ENCODE measurements at places on chromosomes 3 and 15.
A peak's percentile ranks its signal among the peaks of the same experiment; 100 is the strongest.

GRCh38 chr3:134567605-134568004, 81.7 kb downstream of the CEP63 start:
- DNase-seq = no peak

DNA sequence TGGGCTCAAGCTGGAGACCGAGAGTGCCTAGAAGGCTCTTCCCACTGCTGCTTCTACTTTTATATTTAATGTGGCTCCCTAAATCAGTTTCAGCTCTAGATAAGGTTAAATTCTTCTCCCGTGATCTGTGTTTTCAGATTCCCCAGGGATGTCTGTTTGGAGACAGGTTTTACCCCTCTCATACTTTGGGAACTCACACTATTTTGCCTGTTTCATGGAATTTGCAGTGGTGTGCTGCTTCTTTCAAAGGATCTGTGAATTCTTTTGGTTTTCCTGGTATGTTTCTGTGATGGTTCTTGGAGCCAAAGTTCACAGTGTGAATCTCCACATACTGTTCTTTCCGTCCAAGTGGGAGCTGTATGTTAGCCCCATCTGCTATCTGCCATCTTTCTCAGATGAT, 238.3 kb upstream of the SLITRK3 start:
- DNase-seq = no peak

- no peak for DNase-seq
Measured at GRCh38 chr15:101355678-101356464, 60.8 kb upstream of the SNRPA1 start.

- no peak for DNase-seq
Measured at GRCh38 chr3:38046027-38046426, 7.0 kb downstream of the DLEC1 start.

DNA sequence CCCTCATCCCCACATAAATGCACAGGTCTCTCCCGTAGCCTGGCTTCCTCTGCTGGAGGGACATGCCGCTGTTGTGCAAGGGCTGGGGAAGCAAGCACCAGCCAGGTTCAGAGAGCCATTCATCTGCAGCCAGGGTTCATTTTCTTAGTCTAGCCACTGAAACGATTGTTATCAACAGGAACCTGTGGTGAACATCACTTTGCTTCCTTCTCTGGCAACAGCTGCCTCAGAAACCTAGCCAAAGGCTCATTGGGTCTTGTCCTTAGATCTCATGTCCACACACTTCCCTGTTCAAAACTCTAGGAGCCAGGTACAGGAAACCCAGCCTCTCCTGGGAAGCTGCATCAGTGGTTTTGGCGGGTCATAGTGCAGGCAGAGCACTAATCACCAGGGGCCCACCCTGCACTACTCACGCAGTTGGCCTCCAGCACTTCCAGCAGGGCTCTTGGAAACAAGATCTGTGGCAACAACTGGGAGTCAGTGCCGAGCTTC, 47.0 kb downstream of the OXNAD1 start:
- DNase-seq = peak; percentile 31

DNA sequence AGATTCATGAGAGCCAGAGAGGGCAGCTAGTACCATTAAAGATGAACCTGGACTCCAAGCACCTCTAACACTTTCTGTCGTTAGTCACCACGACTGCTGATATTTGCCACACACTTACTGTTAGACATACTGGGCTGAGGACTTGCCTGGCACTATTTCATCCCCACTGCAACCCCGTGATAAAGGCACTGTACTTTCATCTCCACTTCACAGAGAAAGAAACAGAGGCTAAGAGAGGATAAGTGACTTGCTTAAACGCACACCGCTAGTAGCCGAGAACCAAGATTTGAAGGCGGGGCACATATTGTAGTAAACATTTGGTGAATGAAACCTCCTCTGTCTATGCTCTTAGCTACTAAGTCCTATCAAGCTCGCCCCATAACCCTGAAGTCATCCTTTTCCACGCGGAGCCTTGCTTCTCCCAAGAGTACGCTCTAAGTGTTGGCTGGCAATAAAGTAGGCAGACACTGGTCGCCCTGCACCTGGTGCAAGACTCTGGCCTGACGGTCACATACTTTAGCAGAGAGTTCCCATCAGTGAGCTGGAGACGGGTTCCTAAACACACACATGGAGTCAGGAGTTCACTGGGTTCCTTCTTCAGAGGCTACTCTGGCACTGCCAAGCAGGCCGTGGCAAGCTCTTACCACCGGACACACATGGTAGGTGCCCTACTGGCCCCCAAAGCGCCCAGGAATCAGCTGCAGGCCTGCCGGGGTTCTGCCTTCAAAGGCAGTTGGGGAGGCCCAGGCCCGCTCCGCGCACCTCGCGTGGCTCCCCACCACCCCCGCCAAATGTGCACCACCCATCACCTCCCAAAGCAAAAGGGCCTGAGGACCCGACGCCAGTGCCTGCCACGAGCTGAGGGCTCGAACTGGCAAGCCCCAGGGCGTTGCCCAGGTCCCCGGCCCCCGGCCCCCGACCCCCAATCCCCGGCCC, 951 bp downstream of the POMGNT2 start:
- DNase-seq = no peak

DNA sequence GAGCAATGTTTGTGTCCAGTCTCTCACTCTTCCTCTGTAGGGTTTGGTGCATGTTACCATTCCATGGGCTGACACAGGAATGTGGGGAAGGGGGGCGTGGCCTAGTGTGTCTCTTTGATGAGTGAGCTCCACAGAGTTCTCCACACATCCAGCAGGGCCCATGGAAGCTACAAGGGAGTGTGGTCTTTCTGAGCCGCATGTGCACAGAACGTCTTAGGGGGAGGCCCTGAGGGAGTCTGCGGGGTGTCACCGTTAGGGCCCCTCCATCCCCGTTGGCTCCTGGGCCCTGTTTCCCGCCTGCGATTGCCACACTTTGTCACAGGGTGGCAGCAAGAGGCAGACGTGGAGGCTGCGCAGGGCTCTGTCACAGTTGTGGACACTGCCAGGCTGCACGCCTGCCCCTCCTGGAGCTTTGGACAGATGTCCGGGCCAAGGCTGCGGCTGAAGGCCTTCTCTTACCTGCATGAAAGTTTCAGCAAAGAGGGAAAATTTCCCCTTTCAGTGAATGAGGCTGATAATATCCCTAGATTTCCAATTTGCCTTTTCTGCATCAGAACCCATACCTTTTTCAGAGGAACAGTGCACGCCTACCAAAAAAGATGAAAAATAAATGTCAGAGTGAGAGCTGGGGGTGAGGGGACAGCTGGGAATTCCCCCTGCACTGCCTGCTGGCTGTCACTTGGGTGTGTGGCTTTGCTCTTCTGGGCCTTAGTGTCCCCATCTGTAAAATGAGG, 24.3 kb downstream of the CACNA2D3 start:
- DNase-seq = no peak

GRCh38 chr3:141939759-141940158, 63.3 kb downstream of the ATP1B3 start:
- no peak for DNase-seq

- DNase-seq = no peak
Measured at GRCh38 chr3:108296239-108296638, at the start of gene HHLA2. Gene HHLA2 (plus strand): TSS chr3:108296548. CDS start chr3:108351814, 55,266 bp downstream.

DNA sequence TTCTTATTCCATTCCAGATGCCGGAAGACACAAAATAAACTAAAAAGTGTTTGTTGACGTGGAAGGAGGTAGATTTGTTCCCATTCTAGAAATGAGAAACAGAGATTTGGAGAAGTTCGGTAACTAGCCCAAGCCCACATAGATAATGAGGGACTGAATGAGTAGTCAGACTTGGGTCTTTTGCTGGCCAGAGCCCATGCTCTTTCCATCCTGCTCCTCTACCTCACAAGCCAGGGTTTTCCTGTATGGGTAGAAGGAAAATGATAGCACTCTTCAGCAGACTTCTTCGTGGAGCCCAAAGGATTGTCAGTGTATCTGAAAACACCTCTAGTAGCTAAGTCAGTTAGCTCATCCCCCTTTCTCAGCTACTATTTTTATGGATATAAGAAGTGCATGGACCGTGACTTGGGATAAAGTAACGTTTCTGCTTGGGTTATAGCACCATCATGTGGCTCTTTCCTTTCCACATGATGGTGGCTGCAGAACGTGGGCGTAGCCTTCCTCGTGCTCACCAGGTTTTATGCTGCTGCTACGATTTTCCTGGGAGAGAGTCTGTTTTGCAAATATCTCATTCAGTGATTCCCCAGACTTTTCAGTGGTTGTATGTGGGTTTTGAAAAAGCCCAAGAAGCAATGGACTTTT, 84.6 kb downstream of the DGKG start:
- DNase-seq = no peak

- no peak for DNase-seq
Measured at GRCh38 chr15:90561344-90562244, 31.9 kb downstream of the CRTC3 start.

DNA sequence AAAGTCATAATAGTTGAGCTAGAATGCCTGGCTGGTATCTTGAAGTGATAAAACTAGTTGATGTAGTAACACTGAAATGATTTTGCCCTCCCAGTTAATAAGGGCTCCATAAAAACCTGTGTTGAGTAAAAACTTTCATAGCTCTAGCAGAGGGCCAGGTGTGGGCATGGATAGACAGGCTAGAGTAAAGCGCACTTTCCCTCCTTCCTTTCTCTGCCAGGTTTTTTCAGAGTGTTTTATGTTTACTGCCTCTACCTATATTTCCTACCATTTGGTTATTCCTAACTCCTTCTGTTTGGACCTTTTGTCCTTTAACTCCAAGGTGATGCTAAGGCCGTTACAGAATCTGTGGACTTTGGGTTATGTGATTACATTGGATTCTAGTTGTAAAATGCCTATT, 25.3 kb downstream of the CHD2 start:
- DNase-seq = no peak

DNA sequence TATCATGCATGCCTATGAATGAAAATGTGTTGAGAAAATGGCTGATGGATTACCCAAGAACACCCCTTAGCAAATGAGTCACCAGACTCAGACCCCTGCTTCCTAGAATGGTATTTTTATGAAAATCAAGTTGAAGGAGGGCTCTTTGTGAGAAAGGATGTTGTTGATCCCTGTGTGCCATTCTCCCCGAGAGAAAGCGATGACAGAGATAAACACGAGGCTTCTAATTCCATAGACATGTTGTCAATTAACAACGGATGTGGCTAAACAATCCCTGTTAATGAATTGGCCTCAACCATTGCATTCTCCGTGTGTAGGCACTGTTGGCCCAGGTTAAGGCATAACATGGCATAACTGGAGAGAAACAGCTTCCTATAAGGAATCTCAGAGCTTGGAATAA, 5.8 kb upstream of the OXTR start:
- no peak for DNase-seq

DNA sequence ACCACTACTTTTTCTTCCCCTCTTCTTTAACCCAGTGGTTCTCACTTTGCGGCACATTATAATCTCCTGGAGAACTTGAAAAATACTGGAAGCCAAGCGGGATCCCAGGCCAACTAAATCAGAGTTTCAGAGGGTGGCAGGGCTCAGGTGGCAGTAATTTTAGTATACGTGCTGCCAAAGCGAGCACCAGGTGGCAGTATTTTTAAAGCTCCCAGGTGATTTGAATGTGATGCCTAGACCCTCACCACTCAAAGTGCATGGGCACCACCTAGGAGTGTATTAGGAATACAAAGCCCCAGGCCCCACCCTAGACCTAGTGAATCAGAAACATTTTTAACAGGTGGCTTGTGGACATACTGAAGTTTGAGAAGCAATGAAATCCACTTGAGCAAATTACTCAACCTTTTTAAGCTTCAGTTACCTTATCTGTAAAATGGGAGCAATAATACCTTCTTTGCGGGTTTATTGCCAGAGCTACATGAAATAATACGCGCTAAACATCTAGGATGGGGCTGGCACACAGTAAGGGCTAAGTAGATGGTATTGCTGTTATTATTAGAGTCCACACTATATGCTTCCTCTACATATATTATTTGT, 8.3 kb downstream of the B3GALNT1 start:
- DNase-seq = no peak

DNA sequence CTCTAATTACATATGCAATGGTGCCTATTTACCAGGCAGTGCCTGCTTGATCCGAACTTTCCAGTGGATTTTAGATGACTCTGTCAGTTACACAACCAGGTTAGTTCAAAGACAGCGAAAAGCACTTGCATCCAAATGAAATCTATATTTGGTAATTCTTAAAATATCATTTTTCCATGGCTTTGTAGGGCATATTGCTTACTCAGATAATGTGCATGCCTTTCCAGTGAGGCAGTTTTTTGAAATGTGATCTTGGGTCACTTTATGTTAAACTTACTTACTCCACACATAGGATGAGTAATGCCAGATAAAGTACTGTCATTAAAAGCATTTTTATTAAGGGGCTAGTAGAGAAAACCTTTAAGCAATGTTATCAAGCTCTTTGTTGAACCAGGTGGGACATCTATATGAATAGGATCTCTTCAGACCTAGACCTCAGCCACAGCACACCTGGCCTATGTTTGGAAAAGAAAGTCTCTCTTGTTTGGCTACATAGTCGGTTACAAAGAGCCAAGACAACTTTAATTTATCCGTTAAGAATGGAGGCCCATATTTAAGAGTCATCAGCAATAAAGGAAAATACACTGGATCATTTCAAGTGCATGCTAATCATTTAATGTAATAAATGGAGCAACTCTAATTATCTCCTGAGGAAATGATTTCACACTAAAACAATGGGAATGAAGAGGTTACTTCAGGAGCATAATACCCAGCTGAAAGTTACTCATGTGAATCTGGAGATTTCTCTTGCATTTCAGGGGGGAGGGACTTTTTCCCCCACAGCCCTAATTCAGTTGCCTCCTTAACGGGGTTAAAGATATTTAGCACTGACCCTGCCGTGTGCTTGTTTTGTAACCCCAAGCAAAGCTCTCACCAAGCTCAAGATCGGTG, 56.3 kb upstream of the TMCO5A start:
- no peak for DNase-seq

GRCh38 chr15:73912030-73912596, 14.1 kb upstream of the LOXL1 start:
- DNase-seq = no peak

DNA sequence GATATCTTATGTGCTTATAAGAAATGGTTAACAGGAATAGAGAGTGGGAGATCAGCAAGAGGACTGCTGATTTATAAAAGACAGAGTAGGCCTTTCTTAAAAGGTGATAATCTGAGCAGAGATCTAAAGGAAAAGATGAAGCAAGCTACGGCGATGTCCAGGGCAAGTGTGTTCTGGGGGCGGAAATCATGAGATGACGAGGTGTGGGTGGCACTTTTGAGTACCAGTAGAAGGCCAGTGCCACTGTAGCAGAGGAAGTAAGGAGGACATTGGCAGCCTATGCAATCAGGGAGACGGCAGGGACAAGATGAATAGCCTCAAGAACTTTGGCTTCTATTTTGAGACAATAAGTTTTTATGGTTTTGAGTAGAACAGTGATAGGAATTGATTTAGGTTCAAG, 492.4 kb downstream of the FHIT start:
- DNase-seq = no peak

GRCh38 chr3:14352002-14352627, 50.3 kb upstream of the SLC6A6 start:
- no peak for DNase-seq

DNA sequence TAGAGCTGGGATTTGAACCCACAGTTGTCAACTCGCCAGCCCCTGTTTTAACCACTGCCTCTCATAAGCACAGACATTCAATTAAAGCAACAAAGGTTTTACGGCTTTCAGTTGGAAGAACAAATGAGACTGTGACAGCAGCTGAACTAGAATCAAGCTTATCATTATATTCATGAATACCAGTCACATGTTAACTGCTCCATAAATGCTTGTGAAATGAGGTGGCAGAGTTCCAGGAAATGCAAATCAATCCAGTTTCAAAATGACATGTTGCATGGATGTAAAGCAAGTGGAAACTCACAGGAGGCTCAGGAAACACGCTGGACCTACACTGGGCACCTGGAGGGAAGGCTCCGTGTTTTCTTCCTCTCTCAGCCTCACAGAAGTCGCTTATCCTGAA, 3.9 kb downstream of the GP5 start:
- no peak for DNase-seq

All from activated T-helper 1 cell treated with Interleukin-2 at 50 U/mL for 16 hours (primary cell).